ENCODE measurements at places on chromosomes 4 and X.
A peak's percentile ranks its signal among the peaks of the same experiment; 100 is the strongest.

- no peak for DNase-seq
These were observed 221.6 kb upstream of the FTHL17 start for GRCh38 chrX:31293409-31293808.

GRCh38 chrX:19193565-19193964 lies 71.3 kb upstream of the ADGRG2 start:
- DNase-seq: no peak

GRCh38 chr4:36388710-36389109 lies 107.3 kb downstream of the DTHD1 start:
- DNase-seq: no peak

- DNase-seq: no peak
These were observed 12.0 kb upstream of the PKD2 start for GRCh38 chr4:87995435-87995834.

GRCh38 chr4:24922416-24922815 lies 9.6 kb upstream of the CCDC149 start:
- no peak for DNase-seq

- DNase-seq: no peak
These were observed 175.8 kb upstream of the NPY2R start for GRCh38 chr4:155032521-155033229.

DNA sequence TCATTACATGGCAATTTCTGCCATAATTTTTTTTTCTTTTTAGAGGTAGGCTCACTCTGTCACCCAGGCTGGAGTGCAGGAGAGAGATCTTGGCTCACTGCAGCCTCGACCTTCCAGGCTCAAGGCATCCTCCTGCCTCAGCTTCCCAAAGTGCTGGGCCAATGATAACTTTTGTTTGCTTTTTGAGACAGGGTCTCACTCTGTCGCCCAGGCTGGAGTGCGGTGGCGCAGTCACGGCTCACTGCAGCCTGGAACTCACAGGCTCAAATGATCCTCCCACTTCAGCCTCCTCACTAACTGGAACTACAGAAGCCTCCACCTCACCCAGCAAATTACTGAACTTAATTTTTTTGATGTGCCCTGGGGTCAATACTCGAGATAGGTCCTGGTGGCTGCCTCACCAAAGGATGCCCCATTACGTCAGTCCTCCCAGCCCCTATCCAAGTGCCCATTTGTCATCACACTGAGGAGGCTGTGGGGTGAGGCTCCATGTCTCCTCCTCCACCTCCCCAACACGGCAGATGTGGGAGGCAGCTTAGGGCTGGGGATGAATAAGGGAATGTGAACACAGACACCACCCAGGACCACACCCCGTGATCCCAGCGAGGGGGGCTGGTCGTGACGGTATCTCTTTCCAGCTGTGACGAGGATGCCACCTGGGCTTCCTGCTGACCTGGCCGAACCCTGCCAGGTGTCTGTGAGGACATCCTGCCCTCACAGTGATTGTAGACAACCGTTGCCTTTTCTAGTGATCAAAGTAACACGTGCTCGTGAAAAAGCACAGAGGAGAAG lies 12.4 kb upstream of the NKX1-1 start:
- DNase-seq: no peak

DNA sequence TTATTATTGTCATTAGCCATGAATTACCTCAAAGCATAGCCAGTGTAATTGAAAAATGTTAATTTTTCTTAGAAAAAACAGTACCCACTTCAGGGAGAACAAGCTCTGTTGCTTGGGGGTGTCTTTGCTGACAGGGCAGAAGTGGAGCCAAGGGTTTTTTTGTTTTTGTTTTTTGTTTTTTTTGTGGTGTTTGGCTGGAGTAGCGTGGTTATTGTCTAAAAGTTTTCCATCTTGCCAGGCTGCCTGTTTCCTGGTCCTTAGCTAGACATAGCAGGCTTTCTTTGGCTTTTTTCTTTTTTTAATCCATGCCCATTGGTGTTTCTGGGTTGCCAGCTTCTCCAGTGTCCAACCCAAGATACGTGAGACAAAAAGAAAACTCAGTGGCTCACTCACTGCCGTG lies 61.5 kb downstream of the CASP3 start:
- no peak for DNase-seq

DNA sequence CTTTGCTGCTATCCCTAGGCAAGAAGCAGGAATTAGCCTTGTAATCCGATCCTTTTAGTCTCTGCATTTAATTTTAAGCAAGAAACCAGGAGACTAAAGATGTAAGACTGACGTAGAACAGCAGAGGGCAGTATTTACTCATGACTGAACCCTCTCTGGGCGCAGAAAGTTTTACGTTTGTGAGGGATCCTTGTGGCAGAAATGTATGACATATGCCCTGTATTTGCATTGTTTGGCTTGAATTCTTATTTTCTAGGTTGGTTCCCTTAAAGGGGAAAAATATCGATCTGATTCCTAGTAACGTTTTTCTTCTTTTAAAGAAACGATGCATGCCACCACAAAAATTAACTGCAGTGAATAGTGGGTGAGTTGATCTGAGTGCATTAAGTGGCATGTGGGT lies 1.3 kb upstream of the FAT4 start:
- DNase-seq: no peak

GRCh38 chr4:145280541-145280940 lies 100.2 kb upstream of the OTUD4 start:
- DNase-seq: no peak

DNA sequence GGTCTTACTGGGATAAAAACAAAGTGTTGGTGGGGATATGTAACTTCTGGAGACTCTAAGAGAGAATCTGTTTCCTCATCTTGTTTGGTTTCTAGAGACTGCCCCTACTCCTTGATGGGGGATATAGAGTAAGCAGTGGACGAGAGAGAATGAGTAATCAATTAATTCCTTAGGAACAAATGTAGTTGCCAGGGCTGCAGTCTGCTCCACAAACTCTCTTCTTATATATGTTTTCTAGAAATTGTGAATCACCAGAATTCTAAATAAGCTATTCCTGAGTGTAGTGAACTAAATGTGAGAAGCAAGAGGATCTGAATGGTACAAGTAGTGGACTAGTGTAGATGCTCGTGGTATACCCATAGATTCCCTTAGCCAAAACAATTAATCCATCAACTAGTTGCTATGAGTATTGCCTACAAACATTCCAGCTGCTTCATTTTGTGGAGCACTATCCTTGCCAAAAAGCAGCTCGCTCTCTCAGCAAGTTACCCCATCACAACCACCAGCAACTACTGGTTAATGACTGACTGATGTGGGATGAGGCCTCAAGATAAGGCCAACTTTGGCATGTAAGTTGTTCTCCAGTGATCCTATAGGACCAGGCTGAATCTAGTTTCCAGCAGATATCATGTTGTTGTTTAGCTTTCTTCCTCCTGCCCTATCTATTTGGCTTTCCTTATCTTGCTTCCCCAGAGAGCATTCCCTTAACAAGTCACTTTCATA lies 273.0 kb downstream of the SLC7A11 start:
- DNase-seq: no peak

GRCh38 chr4:158858410-158859199 lies 89.8 kb downstream of the FNIP2 start:
- DNase-seq: no peak

DNA sequence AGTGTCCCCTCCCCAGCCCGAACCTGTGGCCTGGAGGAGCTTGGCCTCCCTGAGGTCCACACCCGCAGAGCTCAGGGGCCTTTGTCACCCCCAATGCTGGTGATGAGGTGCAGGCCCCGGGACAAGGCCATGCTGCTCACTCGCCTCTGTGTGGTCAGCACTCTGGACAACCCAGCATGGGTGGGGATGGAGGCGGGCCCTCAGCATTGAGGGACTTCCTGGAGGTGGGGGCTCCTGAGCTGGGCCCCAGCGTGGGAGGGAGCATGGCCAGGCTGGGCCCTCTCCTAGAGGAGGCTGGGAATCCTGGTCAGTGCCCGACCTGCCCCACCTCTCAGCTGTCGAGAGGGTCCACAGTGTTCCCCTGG lies 30.6 kb downstream of the TACC3 start:
- no peak for DNase-seq

DNA sequence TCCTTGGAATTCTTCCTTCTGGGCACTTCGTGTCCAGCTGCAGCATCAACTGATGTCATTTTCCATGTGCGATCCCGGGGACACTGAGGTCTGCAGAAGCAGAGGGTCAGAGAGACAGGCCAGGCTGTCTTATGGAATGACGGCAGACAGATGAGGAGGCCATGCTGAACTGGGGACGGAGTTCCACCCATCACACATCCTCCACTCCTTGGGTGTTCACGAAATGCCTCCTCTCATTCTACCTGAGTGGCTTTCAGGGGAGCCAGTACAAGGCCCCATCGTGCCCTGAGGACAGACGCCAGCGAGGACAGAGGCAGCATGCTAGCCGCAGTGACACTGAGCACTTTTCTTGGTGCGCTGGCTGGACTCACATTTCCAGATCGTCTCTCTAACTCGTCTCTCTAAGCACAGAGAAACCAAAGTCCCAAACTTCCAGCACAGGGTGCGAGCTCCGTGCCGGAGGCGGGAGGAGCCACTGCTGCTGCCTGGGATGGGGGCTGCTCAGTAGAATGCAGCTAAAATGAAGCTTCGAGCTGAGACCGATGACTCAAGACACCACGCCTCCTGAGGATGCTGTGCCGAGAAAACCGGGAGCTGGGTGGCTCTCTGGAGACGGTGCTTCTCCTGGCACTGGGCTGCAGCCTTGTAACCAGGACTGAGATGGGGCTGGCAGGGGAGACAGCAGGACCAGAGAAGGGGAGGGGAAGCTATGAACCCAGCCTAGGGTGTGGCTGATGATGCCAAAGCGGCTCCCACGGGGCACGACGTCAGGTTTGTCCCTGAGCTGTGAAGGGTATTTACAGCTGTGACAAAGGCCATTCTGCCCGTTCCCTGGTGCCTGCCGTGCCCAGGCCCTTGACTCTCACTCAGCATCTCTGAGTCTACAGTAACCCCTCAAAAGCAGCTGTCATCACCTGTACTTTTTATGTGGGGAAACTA lies 8.2 kb downstream of the ABLIM2 start:
- DNase-seq: no peak

DNA sequence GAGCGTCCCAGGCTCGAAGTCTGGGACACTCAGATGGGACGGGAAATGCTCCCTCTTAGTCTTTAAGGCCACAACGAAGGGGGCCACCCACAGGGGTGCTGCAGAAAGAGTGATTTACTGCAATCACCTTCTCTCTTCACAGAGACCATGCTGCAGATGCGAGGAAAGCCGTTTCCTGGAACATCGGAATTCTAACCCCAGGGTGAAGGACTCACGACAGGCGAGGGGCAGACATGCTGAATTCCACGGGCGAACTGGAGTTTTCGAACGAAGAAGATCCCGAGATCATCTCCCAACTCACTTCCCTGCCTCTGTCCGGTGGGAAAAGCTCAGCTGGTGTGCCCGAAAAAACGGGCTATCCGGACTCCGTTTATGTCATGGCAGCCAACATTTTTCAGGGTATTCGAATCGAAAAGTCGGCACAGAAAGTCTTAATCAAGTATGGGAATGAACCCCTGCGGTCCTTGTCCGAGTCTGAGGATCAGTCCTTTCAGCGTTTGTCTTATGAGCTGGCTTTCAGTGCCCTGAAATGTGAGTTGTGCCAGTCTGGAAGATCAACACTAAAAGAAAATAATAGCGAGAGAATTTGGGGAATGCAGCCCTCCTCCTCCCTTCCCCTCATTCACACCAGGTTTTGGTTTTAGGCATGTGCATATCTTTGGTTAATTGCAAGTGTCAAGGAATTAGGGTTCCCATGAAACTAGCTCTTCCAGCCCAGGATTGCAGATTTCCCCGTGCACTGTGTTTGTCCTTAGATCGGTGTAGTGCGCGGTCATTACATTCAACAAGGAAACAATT lies 905 bp downstream of the NSUN7 start:
- no peak for DNase-seq

- DNase-seq: no peak
These were observed 111.7 kb downstream of the HMX1 start for GRCh38 chr4:8759987-8760386.

GRCh38 chr4:100061835-100062234 lies 111.8 kb upstream of the H2AZ1 start:
- DNase-seq: no peak

- DNase-seq: no peak
These were observed 9.3 kb upstream of the SAT1 start for GRCh38 chrX:23773601-23774175.

DNA sequence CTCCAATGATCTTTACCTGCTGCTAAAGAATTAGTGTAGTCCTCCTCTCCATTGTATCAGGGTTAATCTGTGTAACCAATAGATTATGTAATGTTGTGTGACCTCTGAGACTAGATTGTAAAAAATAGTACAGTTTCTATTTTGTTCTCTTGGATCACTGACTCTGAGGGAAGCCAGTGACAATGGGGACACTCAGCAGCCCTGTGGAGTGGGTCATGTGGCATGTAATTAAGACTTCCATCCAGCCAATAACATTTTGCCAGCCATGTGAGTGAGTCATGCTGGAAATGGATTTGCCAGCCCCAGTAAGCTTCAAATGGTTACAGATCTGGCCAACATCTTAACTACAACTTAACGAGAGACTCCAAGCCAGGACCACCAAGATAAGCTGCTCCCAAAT lies 332.3 kb downstream of the PTTG2 start:
- DNase-seq: no peak

DNA sequence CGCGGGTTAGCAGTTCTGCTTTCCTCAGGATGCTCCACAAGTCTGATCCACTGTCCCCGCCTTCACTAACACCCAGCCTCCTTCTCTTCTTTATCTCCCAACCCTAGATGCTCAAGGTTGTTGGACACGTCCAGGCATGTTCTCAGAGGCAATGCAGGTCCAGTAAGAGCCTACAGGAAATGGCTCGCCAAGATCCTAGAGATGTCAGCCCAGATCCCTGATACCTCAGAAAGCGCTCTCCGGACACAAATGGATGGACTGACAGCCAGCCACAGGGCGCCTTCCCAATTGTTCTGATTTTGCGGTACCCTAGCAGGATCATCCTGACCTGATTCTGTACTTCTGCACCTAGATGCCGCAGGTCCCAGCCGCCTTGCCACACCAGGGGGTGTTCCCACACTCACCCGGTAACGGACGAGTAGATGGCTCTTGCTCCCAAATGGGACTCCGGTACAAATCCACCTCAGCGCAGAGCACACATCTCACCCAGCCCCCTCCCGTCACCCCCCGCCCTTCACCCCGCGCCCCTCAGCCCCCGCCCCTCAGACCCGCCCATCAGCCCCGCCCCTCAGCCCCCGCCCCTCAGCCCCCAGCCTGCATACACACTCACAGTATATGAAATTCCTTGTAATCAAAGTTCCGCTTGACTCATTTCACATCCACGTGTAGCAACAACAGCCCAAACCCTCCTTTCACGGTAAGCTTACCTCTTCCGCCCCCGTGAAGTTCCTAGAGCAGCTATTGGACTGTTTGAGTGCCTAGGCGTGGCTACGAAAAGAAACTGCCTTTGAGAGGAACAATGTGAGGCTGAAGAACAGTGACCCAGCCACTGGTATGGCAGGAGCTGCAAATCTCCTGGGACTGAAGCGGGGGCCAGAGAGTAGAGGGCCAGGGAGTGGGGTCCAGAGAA lies at the start of gene EDA2R:
Gene EDA2R, minus strand, starts transcription at position 488 of the 910 bp plus-strand sequence. CDS start 23,058 bp downstream, outside the sequence.
- peak; percentile 15 for DNase-seq

- no peak for DNase-seq
These were observed 7.5 kb downstream of the CCKAR start for GRCh38 chr4:26482508-26483462.

Measured in GM18507 (cell line).